Stimulated activated naive CD4-positive, alpha-beta T cell (primary cell): ENCODE measurements at places on chromosomes 6 and 20.

- DNase-seq, result no peak
Measured at GRCh38 chr6:151254451-151255081, 14.8 kb downstream of the AKAP12 start.

DNA sequence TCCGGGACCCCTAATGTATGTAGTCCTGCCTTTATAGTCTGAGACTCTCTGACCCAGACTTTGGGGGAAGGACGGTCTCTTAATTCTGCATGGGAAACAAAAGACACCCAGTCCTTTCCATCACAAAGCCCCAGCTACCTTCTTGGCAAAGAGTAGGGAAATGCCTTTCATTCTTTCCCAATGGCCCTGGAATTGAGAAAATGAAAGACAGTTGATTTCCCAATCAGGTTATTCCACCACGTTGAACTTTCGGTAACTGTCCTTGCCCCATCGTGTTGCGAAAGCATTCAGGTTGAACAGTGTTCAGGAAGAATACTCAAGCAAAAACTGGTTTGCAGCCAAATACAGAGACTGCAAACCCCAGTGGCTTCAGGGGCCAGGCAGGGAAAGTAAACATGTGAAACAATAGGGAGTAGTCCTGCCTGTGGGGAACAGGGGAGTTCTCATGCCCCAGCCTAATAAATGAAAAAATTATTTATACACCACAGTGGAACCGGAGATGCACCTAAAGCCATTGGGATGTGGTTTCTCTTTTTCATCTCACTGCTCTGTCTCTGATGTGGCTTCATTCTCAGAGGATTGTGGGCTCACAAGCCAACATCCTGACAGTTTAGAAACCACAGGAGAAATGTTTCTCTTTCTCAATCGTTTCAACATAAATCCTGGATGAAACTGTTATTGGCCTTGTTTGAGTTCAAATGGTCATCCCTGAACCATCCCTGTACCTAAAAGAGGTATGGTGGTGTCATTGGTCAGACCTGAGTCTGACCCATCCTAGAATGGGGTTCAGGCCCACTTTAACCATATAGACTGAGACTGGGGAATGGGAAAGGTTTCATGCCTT, 44.2 kb upstream of the SLC9A8 start:
- peak; percentile 36 for DNase-seq

- DNase-seq, result peak; percentile 42
Measured at GRCh38 chr6:33632558-33633039, 11.5 kb downstream of the ITPR3 start.

DNA sequence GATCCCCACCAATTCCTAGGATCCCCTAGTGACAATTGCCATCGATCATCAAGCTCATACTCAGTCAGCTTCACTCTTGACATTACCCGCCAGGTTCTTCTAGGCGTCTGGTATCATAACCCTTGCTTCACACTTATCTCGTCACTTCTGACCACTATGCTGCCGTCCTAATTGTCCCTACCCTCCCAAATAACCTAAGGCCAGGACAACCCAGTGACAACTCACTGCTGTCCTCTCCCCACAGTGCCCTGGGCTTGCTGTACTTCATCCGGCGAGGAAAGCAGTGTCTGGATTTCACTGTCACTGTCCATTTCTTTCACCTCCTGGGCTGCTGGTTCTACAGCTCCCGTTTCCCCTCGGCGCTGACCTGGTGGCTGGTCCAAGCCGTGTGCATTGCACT, 3.7 kb downstream of the SYS1 start:
- DNase-seq, result no peak

GRCh38 chr6:140874066-140874465, 1258.7 kb upstream of the GJE1 start:
- DNase-seq, result no peak
